ENCODE measurements at places on chromosomes 13 and 19.

GRCh38 chr19:18639706-18640243 lies 2.9 kb downstream of the KLHL26 start:
- DNase-seq, result no peak

DNA sequence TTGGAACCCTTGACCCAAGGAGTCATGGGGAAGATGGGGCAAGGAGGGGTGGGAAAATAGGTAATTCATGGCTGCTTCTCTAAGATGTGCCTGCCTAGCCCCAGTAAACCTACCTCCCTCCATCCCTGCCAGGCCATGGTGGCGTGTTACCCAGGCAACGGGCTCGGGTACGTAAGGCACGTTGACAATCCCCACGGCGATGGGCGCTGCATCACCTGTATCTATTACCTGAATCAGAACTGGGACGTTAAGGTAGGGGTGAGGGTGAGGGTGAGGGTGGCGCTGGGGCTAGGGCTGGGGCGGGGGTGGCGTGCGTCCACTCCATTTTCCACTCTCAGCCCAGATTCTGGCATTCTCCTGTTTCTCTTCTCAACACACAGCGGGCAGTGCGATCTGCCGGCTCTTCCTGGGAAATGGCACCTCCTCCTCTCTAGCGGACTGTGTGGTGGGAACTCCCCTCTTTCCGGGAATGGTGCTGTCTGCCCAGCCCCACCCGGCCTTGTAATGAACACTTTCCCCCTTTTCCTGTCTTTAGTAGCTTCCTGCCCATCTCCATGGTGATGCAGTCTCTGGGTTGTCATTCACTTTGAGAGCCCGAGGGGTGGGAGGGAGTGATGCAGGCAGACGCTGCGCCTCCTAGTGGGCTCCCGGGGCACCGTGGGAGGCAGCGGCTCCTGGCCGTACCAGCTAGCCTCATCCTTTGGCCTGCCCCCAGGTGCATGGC lies 7.6 kb downstream of the EGLN2 start:
- DNase-seq, result peak; percentile 89

GRCh38 chr13:25432691-25433090 lies 60.9 kb downstream of the ATP8A2 start:
- no peak for DNase-seq

- no peak for DNase-seq
Observed at GRCh38 chr13:106540613-106541012, 5.2 kb upstream of the EFNB2 start.

GRCh38 chr19:6010107-6010506 lies 32.2 kb upstream of the RANBP3 start:
- DNase-seq, result no peak

DNA sequence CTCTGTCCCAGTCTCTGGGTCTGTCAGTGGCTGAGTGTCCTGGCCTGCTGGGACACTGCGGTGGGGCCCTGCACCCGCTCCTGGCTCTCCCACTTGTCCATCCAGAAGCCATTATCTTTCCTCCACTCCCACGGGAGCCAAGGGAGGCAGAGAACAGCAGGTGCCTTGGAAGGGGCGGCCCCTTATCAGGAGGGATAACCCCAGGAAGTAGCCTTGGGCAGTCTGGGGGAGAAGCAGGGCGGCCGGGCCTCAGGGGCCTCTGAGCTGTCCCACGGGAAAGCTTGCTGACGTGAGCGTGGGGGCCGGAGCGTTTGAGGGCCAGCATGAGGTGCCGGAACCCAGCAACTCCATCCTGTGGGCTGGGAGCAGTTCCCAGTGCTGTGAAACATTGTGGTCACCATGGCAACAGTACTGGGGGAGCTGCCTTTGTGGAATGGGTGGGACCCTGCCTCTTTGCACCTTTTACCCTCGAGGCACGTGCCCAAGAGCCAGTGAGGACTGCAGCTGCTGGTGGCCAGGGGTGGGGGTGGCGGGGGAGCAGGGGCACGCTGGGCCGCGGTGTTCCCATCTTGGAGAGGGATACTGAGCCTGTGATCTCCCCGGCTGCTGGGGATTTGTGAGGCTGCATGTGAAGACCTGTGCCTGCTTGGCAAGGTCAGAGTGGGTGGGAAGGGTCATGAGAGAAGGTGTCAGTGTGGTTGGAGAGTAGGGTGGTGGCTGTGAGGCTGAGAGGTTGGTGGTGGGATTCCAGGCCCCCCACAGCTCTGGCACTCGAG lies 20.9 kb downstream of the KLHL26 start:
- no peak for DNase-seq
